ENCODE measurements at places on chromosomes 3 and 15.
A peak's percentile ranks its signal among the peaks of the same experiment; 100 is the strongest.

DNA sequence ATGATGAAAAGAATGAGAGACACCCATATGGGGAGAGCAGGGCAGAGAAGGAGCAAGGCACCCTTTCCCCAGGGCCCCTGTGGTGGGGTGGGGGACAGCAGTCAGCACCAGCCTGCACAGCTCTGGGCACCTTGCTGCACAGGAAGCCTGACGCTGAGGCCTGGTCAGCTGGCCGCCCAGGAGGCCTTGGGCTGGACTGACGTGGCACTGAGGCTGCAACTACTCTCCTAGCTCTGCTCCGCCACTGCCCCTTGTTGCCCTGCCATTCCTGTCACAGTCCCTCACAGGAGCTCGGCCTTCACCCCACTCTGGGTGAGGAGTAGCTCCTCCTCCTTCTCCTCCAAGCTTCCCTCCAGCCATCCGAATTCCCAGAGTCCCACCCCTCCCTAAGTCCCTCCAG lies 99.7 kb downstream of the CPN2 start:
- no peak for DNase-seq

DNA sequence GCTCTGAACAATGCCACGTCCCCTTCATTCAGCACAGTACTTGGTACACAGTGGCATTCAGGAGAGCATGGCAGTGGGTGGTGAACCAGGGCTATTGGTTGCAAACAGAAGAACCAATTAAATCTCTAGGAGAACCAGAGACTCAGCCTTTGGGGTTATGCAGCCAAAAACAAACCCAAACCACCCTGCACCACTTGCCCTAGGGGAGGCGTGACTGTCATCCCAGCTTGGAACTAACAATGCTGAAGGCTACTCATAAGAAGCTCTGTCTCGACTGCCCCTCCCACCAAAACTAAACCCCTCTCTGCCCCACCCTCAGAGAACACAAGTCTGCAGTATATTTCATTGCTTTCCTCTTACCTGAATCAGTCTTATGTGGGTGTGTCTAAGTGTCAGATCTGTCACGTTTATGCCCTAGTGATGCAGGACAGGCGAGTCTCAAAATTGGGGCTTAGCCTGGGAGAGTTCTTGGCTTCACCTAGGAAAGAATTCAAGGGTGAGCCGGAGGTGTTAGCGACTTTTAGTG lies 15.2 kb upstream of the KLHL40 start:
- DNase-seq, result no peak

DNA sequence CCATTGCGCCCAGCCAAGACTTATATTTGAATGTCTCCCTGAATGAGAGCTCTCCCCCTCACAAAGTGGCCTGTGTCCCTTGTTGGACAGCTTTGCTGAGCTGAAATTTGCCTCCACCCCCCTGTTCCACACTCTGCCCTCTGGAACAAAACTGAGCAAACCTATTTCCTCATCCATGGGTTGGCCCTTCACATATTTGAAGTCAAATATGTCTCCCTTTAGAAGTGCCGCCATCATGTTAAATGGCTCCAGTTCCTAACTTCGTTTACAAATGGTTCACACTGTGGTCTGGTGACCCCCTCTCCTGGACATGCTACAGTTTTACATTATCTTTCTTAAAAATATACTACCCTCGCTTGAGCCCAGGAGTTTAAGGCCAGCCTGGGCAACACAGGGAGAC lies 4.6 kb downstream of the PLIN1 start:
- DNase-seq, result no peak

DNA sequence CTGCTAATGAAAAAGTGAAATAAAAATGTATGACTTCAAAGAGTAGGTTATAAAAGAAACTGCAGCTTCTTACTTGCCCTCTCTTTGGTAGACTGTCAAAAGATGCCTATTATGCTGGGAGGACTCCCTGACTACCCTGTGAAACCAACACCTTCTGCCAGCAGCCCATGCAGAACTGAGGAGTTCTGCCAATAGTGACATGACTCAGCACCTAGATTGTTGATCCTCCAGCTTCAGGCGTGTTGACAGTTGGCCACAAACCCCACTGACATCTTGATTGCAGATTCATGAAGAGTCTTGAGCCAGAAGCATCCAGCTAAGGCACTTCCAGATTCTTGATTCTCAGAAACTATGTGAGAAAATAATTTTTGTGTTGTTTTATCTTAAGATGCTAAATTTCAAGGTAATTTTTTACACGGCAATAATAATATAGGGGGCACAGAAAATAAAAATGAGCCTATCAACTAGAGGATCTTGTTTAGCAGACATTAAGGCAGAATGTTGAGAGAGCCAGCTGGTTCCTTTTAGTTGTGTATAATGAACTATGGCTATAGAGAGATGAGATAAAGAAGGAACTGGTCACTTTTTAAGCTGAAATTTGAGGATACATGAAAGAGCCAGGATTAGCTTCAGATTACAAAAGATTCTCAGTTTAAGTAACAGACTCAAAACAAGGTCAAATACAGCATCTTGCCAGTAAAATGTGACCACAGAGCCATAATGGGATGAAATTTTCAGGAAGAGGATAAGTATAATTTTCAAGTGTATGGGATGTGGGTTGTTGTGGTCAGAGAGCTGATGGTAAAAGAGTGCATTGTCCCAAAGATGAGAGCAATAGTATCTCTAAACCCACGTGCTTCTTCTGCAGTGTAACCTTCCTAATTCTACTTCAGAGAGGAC lies 588.7 kb upstream of the CBLB start:
- peak; percentile 90 for DNase-seq

DNA sequence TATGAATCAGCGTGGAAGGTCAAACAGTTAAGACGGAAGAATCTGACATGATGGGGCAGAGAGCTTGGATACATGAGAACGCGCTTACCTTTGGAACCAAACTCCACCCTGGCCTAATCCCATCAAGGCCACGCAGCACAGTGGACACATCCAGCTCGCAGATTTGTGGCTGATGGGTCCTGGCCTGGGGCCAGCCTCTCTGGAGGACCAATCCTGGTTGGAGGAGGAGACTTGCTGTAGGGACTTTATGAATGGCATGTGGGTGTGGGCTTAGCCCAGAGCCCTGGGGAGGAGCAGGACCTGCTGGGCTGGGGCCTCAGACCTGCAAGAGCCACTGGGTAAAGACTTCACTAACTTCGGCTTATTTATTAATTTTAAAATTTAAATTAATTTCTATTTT lies 73.4 kb upstream of the ANKRD34C start:
- DNase-seq, result no peak

DNA sequence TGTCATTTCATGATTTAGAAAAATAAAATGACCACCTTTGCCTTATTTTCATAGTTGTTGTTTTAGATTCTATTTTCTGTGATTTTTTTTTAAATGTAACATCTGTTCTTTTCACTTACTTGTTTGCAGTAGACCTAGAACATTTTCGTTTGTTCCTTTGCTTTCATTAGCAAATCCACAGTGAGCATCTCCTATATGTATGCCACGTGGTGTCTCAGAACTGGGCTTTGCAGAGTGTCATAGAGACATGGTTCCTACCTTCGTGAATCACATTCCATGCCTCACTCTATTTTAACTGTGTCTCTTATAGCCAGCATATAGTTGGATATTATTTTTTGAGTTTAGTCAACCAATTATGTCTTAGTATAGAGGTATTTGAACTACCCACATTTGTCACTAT lies 118.2 kb downstream of the KLF13 start:
- DNase-seq, result no peak

All from GM23248 (cell line).